ENCODE measurements at places on chromosomes 4 and X. TPM values are rescaled to one million over a fixed set of nuclear protein-coding genes. Genes with fewer than 3 reads are reported as not detected.

Gene WWC2
- total RNA-seq: 21.4 TPM

- DNase-seq: no peak
Measured at GRCh38 chr4:41334182-41334581, 77.5 kb downstream of the UCHL1 start.

DNA sequence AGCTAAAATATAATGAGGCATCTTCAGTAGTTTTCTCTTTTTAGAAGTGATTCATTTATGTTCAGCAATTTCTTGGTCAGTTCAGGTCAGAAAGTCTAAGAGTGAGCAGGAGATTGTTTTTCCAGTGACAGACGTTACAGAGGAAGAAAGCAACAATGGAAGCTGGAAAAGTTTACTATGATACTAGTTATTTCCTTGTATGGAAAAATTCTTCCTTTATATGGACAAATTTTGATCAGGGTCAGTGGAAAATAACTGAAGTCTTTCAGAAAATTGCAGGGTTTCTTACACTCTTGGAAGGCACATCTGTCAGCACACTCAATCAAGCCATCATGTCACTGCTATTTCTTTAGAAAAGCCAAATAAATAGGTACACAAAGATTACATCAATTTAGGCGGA is 1120.7 kb downstream of the FAT4 start:
- DNase-seq: no peak

- DNase-seq: peak; percentile 79
Measured at GRCh38 chr4:188439641-188440311, 300.5 kb downstream of the TRIML1 start.

Gene SCML2
- 4.1 TPM for total RNA-seq

GRCh38 chr4:74228691-74229640 is 71.0 kb downstream of the MTHFD2L start:
- peak; percentile 76 for DNase-seq

GRCh38 chr4:10115797-10116568 is 616 bp downstream of the WDR1 start:
- no peak for DNase-seq

DNA sequence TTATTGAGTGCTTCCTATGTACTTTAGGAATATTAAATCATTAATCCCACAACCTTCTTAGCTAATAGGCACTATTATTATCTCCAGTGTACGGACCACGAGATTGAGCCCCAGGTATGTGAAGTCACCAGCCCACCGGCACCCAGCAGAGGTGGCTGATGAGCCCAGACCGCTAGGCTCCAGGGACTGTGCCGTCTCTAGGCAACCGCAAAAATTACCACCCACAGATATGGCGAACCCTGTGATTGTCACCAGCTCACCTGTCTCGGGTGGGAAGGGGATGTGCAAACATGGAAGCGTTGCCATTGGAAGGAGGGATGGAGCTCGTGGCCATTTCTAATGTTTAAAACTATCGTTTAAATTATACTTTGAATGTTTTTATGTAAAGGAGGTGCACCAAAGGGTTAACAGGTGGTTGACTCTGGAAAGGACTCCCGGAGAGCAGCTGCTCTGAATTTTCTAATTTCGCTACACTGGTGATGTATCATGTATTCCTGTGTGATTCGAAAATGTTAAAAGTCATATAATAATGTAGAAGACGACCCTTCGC is 21.0 kb upstream of the JAKMIP1 start:
- DNase-seq: no peak

GRCh38 chrX:143095816-143096215 is 70.1 kb downstream of the SPANXN4 start:
- no peak for DNase-seq

DNA sequence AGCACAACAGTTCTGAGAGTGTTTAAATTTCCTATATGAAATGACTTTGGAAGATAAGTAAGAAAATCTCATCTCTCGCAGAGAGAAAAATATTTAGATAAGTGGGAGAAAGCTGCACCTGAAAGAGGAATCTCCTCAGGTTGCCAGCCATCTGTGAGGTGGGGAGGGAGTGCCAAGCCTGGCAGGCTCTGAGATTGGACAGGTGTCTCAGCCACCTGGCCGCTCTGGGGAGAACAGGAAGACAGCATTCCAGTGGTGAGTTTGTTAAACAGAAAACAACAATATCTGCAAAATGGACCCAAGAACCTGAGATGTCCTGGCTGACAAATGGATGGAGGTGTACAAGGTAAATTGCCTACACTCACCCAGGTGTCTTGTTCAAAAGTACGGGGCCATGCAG is 31.3 kb downstream of the EMCN start:
- DNase-seq: no peak

DNA sequence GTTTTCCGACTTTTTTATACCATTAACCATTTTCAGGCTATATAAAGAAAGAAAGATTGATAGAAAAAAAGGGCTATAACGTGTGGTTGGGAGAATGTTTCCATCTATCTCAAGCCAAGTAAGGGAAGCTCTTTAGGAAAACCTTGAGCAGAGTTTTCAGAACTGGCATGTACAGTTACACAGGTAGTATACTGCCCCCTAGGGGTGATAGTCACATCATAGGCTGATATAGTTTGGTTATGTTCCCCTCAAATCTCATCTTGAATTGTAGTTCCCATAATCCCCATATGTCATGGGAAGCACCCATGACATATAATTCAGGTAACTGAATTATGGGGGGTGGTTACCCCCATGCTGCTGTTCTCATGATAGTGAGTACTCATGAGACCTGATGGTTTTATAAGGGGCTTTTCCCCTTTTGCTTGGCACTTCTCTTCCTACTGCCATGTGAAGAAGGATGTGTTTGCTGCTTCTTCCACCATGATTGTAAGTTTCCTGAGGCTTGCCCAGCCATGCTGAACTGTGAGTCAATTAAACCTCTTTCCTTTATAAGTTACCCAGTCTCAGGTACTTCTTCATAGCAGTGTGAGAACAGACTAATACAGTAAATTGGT is 186.8 kb downstream of the TMA16 start:
- peak; percentile 13 for DNase-seq

GRCh38 chr4:152014280-152014679 is 253.5 kb upstream of the GATB start:
- no peak for DNase-seq

Gene HTR2C
- total RNA-seq: 0.24 TPM

Gene TEX11
- total RNA-seq: 0.88 TPM

DNA sequence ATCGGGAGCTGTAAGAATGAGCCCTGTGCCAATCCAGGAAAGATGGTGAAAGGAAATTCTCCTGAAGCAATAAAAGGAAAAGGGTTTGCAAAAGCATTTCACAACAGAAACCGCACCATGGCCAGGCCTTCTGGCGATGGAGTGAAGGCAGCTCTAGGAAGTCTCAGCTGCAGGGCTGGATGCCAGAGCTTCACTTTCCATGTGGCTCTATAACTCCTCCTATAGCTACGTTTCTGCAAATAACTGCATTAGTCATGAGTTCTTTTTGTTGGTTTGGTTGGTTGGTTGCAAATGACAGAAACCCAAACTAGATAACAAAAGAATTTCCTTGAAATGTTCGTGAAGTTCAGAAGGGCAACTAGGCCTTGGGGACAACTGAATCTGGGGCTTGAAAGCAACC is 84.6 kb downstream of the RELL1 start:
- DNase-seq: peak; percentile 93

Gene TCEAL2
- total RNA-seq: not detected

DNA sequence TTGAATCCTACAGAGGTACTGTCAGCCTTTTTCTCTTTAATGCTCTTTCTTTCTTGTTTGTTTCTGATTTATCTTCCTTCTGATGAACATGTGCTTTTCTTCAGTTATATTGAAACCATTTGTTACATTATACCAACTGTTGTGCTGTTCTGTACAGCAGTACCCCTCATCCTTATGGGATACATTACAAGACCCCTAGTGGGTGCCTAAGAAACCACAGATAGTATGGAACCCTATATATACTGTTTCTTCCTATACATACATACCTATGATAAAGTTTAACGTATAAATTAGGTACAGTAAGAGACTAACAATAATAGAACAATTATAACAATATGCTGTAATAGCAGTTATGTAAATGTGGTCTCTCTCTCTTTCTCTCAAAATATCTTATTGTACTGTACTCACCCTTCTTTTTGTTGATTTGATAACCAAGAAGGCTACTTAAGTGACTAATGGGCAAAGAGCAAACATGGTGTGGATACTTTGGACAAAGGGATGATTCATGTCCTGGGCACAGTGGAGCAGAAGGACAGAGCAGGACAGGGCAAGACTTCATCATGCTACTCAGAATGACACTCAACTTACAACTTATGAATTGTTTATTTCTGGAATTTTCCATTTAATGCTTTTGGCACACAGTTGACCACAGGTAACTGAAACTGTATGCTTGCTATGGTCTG is 10.7 kb upstream of the YIPF7 start:
- no peak for DNase-seq

GRCh38 chrX:119090627-119091026 is 17.8 kb downstream of the CT47C1 start:
- DNase-seq: no peak

Gene CT45A5
- total RNA-seq: 0.29 TPM

Gene BTK
- not detected for total RNA-seq

GRCh38 chrX:129682979-129683378 is 28.2 kb upstream of the APLN start:
- no peak for DNase-seq

GRCh38 chr4:36256398-36256891 is 12.1 kb upstream of the ARAP2 start:
- DNase-seq: no peak

DNA sequence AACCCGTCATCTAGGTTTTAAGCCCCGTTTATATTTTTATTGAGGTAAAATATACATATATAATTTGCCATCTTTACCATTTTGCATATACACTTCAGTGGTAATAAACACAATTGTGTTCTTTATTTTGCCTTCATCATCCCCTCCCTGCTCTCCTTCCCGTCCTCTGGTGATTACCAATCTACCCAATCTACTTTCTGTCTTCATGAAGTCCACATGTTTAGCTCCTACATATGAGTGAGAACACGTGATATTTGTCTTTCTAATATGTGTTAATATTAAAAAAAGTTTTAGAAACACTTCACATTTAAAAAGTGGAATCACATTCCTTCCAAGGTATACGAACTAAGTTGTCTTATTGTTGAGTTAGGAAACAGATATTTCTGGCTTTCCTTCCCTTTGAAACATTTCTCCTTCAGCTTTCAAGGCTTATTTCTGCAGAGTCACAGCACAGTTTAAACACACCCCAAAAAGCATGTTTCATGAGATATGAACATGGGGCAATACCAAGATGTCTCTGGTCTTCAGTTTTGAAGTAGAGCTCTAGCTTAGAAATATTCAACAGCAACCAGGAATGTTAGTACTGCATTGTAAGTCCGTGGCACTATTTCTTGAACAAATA is 35.9 kb downstream of the GYPA start:
- DNase-seq: no peak

Gene ADH1A
- not detected for total RNA-seq

Gene SPANXC
- 107 TPM for total RNA-seq

DNA sequence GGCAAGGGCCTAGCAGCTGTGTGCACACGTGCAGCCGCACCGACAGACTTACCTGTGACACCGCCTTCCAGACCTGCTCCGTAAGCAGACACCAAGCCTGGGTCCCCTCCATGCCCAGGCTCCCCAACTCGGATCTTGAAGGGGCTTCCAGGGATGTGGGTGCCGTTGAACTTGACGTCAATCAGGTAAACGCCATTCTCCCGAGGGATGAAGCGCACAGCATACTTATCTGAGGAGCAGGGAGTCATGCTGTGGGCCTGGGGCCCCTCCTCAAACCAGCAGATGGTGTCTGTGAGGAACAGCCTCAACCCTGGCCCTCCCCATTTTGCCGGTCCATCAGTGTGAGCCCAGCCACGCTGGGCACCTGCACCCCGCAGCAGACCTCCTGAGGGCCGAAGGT is 24.5 kb downstream of the FLNA start:
- DNase-seq: no peak

DNA sequence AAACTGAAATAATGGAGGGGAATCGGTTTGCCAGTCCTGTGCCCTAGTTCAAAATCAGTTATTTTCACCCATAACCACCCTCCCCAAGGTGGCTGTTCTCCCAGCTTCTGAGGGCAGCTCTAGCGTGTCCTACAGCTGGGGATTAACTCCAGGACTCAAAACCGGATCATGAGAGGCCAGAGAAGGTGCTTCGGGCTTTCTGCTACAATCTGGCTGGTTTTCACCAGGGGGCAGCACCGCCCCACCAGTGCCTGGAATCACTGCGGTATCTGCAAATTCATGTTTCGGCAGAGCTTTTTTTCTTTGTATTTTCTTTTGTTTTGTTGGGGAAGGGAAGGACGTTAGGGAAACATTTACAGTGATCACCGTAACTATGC is 28.4 kb downstream of the PDHA1 start:
- DNase-seq: peak; percentile 60

DNA sequence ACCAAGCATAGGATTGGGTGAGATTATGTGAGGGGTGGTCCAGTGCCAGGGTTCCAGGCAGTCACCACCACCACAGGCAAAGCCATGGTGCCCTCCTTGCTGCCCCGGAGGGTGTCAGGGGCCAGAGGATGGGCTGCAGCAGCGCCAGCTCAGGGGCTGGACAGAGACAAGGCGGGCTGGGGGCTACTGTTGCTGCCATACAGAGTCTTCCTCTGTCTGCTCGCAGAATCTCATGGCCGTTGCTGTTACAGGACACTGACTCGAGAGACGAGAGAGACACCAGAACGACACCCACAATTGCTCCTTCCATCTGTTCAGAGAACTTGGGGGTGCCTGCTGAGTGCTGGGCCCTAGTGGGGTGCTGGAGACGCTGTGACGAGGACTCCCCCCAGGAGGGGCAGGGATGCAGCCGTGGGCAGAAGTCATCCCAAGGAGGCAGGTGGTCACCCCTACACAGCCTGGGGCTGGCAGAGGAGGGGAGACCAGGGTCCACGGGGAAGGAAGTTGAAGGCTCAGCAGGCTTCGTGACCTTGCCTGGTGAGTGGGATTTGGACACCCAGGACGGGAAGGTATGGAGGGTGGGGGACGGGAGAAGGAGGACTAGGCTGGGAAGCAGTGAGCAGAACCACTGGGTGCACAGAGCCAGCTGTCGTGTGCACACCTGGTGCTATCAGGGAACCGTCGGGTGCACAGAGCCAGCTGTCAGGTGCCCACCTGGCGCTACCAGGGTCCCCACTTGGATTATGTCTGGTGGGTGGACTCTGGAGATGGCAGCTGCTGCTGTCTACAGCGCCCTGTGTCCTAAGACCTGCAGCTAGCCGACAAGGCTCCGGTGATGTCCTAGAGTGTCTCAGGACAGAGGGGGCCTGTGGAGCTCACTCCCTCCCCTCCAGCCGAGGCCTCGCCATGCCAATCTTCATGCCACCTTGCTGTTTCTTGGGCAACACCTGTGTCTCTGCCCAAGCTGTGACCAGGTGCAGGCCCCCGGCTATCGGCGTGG is 43.9 kb upstream of the HMX1 start:
- DNase-seq: no peak

DNA sequence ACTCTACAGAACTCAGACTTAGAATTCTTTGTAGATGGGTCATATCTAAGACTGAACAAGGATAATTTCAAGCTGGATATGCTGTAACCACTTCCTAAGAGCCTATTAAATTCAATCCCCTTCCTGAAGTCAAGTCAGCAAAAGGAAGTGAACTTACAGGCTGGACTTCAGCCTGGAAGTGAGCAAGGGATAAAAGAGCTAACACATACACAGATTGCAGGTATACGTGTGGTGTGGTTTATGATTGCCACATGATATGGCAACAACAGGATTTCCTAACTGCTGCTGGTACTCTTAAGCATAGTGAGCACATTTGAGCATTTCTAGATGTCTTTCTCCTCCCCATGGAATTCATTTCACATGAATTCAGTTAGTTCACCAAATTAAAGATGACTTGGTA is 38.2 kb upstream of the UXT start:
- no peak for DNase-seq
